NCI-H2081 treated with DMSO at 0.1 percent for 48 hours (cell line): ENCODE measurements at places on chromosomes 3 and 15.

DNA sequence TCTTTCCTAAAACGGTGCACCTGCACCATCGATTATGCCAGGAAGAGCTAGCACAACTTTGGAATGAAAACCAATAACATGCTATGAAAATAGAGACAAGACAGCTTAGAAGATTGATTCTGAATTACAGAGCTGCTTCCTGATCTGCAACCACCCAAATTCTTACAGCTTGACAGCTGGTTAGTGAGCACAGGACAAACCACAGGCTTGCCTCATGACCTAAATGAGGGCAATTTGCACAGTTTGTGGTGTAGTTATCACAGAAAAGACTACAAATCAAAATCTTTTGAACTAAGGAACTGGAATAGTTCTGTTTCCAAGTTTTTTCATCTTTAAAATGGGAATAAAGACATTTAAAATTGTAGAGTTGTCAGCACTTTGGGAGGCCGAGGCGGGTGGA, 533.5 kb downstream of the NAALADL2 start:
- DNase-seq = no peak

GRCh38 chr3:44132061-44132460, 109.6 kb upstream of the TOPAZ1 start:
- no peak for DNase-seq

GRCh38 chr15:64938192-64938591, 26.5 kb downstream of the ANKDD1A start:
- no peak for DNase-seq

- no peak for DNase-seq
These were observed 103.6 kb downstream of the CACNA2D3 start for GRCh38 chr3:54225841-54226528.

- DNase-seq = no peak
These were observed 350.5 kb upstream of the THBS1 start for GRCh38 chr15:39230205-39230907.

GRCh38 chr3:128878011-128878457, 1.4 kb upstream of the ACAD9 start:
- DNase-seq = no peak

GRCh38 chr15:36810656-36811449, 231.4 kb downstream of the CDIN1 start:
- no peak for DNase-seq
